ENCODE measurements at places on chromosomes 16 and 17.

DNA sequence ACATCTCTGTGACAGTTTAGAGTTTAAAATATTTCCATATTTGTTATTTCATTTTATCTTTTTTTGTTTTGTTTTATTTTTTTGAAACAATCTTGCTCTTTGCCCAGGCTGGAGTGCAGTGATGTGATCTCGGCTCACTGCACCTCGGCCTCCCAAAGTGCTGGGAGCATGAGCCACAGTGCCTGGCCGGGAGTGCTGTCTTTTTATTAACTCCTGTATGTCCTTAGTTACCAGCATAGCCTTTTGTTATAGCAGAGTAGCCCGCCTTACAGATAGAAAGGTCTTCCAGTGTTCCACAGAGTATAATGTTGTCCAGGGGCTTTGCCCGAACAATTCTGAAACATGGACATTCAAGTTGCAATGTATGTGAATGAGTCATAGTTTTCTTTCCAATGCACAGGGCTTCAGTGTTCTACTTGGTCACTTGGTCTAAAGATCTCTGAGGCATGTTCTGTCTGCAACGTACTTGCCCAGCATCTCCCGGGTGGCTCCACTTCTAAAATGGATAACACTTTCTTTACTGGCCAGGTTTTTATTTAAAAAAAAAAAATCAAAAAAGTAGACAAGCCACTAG is 125.6 kb downstream of the KCNJ18 start:
- DNase-seq: peak; percentile 2

GRCh38 chr17:46013502-46014165 is 14.6 kb downstream of the STH start:
- peak; percentile 90 for DNase-seq

- DNase-seq: no peak
Observed at GRCh38 chr16:27441998-27442397, 40.0 kb downstream of the IL21R start.

DNA sequence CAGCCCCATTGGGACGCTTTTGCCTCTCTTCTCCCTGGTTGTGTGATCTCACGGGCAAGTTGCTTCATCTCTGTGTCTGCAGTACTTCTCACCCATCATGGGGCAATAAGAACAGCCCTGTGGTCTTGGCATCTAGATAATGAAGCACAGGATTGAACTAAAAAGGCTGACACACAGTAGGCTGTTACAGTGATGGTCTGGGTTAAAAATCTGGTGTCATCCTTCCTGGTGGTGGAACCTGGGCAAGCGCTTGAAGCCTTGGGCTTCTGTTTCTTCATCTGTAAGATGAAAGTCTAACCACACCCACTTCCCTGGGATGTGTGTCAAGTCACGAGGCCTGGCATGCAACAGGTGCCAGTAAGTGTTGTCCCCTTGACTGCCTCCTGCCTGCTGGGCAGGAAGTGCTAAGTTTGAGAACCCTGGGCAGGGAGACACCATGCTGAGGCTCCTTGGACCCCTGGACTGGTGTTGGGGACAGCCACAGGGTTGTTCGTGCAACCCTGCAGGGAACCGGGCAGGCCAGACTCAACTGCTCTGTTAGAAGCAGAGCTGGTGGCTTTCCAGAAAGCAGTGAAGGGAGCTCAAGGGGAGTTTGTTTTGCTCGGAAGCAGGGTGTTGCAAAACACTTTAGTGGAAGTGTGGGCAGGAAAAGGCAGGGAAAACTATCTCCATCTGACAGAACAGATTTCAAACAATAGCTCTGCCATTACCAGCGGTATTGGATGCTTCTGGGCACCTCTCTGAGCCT is 5.9 kb upstream of the MAP2K3 start:
- DNase-seq: peak; percentile 33

GRCh38 chr17:7633093-7633492 is 3.2 kb downstream of the SHBG start:
- no peak for DNase-seq
